ENCODE measurements at places on chromosomes 5 and 9. TPM values are rescaled to one million over a fixed set of nuclear protein-coding genes. Genes with fewer than 3 reads are reported as not detected.

Gene FOXD4
- 0.44 TPM for total RNA-seq

Gene CORO2A
- total RNA-seq, result 1.2 TPM

Gene GFRA3
- not detected for total RNA-seq

Gene CACFD1
- 4.5 TPM for total RNA-seq

Gene STPG3
- not detected for total RNA-seq

Gene CRHBP
- not detected for total RNA-seq

Gene PCSK1
- 0.29 TPM for total RNA-seq

Gene SEMA5A
- not detected for total RNA-seq

Gene FCN2
- not detected for total RNA-seq

Gene CATSPER3
- 0.42 TPM for total RNA-seq

Gene DNAI1
- 0.65 TPM for total RNA-seq

Gene IL7R
- 0.19 TPM for total RNA-seq

Gene SAPCD2
- total RNA-seq, result 22.7 TPM

Gene CNTLN
- 5.7 TPM for total RNA-seq

Gene FCN1
- total RNA-seq, result not detected

Gene LCNL1
- total RNA-seq, result 0.07 TPM

Gene IFNA2
- total RNA-seq, result not detected

Gene SIMC1
- 13.2 TPM for total RNA-seq

Gene GABRB2
- total RNA-seq, result not detected

Gene CDX1
- total RNA-seq, result not detected

Gene ANKRD31
- 0.08 TPM for total RNA-seq

Gene MRPS30
- total RNA-seq, result 36.8 TPM

Gene BAAT
- 0.34 TPM for total RNA-seq

Gene FSTL4
- total RNA-seq, result 4.1 TPM

Gene CYSRT1
- 3.6 TPM for total RNA-seq

Gene SPAAR
- not detected for total RNA-seq

Gene GALNT12
- total RNA-seq, result 4.3 TPM

Gene AGXT2
- not detected for total RNA-seq

Gene FOXD4L6
- total RNA-seq, result 0.06 TPM

Gene C9
- not detected for total RNA-seq
